Suprapubic skin (tissue), 4 donors: ENCODE measurements at places on chromosomes 1 and 21. TPM values are rescaled to one million over a fixed set of nuclear protein-coding genes. Genes with fewer than 3 reads are reported as not detected.

Gene FOXO6
- total RNA-seq, result 1.4 TPM

GRCh38 chr1:162391790-162392563 is 10.4 kb downstream of the C1orf226 start:
- DNase-seq, result no peak

- DNase-seq, result no peak
Measured at GRCh38 chr1:32798191-32798590, 19.0 kb downstream of the YARS1 start.

Gene CRP
- total RNA-seq, result 13.2 TPM

Gene OR2T29
- total RNA-seq, result not detected

Gene MRPL24
- total RNA-seq, result 33.6 TPM

DNA sequence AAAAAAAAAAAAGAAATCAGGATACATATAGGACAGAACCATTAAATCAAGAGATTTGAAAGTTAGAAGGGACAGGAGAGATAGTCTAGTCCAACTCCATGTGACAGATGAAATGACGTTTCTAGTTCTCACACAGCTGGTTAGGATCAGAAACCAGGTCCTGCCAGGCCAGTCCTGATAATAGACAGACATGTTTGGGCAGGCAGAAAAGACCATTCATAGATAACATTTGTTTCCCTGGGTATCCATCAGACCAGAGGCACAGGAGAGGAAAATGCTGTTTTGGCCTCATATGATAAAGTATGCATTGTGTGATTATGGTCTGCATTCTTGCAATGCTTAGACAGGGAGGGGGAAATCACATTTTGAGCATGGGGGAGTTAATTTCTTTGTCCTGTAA is 29.3 kb downstream of the ZBTB8B start:
- no peak for DNase-seq

Gene PTPN7
- total RNA-seq, result 0.42 TPM

DNA sequence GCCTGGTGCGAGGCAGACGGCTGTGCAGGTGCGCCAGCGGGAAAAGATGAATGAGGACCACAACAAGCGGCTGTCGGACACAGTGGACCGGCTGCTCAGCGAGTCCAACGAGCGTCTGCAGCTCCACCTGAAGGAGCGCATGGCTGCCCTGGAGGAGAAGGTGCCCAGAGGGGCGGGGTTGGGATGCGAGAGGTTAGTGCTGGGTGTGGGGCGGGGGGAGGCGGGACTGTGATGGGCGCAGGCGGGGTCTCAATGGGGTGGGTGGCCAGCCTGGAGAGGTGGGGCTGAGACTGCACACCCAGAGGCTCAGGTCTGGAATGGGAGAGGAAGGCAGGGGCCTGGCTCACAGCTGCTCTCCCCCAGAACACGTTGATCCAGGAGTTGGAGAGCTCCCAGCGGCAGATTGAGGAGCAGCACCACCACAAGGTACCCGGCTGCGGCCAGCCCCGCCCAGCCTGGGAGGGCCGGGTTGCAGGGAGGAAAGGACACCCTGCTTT is 22.3 kb downstream of the PPFIA4 start:
- no peak for DNase-seq

Gene OR2L5
- not detected for total RNA-seq

Gene OR2T2
- total RNA-seq, result not detected

DNA sequence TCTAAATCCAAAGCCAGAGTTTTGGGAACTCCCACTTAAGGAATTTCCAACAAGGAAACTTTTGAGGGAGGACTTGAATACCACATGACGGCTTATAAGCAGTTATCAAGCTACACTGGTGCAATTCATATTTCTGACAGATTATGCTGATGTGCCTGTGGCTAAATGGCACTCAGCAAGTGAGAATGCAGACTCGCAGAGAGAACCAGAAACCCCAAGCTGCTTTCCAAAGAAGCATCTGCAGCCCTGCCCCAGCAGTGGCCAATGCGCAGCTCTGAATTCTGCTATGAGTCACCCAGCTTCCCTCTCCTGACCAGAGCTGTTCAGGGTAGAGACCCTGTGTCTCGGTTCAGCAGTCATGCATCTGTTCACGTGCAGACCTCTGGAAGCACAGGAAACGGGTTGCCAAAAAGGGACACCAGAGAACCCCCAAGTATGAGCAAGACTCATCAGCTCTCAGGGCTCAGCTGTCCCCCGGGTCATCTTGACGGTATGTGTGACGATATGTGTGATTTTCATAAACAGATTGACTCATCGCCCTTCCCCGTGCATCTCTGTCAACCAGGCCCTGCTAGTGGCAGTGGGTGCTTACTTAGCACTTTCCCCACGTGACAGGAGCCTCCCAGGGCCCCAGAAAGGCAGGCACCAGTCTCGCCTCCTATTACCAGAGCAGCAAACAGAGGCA is 76.3 kb downstream of the ITPKB start:
- DNase-seq, result peak; percentile 94

DNA sequence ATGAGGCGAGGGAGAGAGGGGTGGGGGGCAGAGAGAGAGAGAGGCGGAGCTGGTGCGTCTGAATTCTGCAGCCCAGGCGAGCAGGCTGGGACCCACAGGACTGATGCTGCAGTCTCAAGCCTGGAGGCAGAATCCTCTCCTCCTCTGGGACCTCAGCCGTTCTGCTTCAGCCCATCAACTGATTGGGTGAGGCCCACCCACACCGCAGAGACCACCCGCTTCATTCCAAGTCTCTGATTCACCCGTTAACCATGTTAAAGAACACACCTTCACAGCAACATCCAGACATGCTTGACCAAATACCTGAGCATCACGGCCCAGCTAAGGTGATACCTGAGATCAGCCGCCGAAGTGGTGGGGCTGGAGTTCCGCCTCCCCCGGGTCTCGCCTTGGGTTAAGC is 147.8 kb downstream of the NPHP4 start:
- DNase-seq, result no peak

Gene PDZK1IP1
- 144 TPM for total RNA-seq

- DNase-seq, result no peak
Measured at GRCh38 chr1:39295901-39296300, 91.4 kb downstream of the MACF1 start.

- DNase-seq, result no peak
Measured at GRCh38 chr1:18599086-18599485, 31.6 kb upstream of the PAX7 start.

DNA sequence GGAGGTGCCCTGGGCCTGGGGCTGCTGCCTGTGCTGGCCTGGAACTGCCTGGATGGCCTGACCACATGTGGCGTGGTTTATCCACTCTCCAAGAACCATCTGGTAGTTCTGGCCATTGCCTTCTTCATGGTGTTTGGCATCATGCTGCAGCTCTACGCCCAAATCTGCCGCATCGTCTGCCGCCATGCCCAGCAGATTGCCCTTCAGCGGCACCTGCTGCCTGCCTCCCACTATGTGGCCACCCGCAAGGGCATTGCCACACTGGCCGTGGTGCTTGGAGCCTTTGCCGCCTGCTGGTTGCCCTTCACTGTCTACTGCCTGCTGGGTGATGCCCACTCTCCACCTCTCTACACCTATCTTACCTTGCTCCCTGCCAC is 1.8 kb downstream of the GPR3 start:
- no peak for DNase-seq

- DNase-seq, result no peak
Measured at GRCh38 chr1:10507111-10507879, 32.5 kb downstream of the PEX14 start.

- DNase-seq, result no peak
Measured at GRCh38 chr1:155198547-155198906, 9.2 kb downstream of the THBS3 start.

DNA sequence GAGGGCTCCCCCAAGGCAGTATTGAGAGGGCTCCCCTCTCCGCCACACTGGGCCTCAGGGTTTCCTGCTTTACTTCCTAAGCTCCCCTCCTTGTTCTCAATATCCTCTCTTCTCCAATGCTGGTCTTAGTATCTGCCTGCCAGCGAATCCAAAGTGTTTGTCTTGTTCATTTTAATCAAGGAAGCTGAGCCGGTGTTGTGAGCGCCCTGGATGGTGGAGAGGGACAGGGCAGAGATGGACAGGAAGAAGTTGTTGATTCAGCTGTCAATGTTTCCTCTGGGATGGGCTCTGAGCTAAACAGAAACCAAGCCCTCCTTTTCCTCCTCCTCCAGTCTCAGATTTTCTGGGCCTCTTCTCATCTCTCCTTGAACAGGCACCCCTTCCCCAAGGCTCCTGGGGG is 5.4 kb downstream of the OLFML3 start:
- DNase-seq, result no peak

Gene LDLRAD1
- not detected for total RNA-seq

DNA sequence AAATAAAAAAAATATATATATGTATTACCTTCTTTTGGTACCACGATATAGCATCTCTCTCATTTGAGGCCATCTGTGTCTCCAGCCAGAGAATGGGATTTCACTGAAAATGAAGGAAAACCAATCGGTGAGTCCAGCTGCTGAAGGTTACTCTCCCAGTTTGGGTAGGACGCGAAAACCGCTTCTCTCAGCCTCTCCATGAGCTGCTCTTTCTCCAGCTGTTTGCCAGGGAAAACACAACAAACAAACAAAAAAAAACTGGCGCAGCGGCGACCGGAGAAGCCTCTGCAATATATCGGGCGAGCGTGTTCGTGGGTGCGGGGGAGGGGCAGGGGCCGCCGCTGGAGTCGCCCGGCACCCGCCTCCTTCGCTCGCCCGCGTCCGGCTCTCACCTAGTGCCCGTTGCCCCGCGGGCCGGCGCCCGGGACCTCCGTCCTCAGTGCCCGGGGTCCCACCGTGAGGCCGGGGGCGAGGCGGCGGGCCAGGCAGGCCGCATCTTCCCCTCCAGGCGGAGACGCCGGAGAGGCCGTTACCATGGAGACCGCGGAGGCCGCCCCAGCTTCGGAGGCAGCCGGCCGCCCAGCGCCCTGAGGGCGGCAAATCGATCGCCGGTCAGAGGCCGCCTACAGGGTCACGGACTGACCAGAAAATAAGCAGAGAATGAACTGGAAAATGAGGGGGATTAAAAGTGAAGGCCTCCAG is 504 bp downstream of the PHTF1 start:
- DNase-seq, result peak; percentile 84

Gene TMCO4
- 14.7 TPM for total RNA-seq

DNA sequence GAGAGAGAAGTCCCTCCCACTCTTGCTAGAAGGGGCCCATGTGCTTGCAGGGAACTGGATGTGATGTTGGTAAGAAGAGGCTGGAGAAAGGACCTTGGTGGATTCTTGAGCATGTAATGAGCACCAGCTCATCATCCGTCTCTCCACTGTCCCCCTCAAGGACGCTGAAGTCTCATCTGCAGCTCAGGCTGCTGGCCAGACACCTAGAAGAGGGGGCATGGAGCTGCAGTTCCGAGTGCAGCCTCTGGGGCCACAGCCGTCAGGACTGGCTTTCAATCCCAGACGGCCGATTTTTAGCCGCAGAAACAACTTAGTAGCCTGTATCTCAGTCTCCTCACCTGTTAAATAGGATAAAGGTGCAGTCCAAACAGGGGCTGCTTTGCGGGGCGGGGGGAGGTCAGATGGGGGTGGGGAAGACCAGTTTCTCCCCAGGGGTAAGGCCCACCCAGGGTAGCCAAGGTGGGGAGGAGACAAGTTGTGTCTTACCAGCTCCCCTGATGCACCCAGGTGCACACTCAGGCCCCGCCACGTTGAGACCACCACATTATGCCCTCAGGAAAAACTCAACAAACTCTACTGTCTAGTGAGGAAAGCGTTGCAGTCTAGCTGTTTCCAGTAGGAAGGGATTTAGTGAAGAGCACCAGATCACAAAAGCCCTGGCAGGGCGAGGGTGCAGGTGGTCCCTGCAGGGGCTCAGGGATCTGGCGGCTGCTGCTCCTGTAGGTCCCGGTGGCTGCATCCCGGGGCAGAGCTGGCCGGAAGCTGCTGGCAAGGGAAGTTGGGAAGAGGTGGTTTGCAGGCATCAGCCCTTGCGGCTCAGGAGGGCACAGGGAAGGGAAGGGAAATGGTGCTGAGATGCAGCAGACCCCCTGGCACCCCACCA is 29.5 kb downstream of the LDLRAP1 start:
- DNase-seq, result no peak

DNA sequence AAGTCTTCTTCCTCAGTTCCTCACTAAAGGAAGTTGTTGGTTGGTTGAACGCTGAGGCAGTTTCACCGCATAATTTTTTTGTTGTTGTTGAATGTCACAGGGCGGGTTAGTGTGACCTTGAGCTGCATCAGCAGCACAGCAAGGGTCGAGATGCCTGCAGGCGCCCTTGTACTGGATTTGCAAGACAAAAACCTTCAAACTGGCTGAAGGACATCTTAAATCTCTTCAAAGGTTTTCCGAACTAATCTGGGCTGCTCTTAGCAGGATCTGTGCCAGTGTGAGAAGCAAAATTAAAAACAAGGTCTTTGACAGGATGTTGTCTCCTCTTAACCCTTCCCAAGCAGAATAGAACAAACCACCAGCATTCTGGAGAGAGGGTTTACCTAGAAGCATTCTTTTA is 59.4 kb downstream of the NRIP1 start:
- DNase-seq, result no peak

Gene MTMR11
- total RNA-seq, result 40.3 TPM

- DNase-seq, result no peak
Measured at GRCh38 chr1:202964791-202965410, 2.2 kb downstream of the CYB5R1 start.

DNA sequence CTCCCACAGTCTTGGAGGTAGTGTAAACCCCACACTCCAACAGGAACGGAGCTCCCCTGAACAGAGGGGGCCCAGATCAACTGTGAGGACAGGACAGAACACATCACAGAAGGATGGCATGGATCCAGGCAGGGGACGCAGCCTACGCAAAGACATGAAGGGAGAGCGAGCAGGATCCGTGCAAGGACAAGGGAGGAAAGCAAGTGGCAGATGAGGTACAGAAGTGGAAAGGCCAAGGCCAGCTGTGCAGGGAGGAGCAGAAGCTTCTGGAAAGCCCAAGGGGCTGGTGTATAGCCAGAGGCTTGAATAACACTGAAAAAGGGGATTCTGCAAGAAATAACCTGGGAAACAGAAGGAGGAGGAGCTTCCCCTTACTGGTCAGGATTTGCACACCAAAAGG is 81.2 kb downstream of the SIPA1L2 start:
- no peak for DNase-seq

DNA sequence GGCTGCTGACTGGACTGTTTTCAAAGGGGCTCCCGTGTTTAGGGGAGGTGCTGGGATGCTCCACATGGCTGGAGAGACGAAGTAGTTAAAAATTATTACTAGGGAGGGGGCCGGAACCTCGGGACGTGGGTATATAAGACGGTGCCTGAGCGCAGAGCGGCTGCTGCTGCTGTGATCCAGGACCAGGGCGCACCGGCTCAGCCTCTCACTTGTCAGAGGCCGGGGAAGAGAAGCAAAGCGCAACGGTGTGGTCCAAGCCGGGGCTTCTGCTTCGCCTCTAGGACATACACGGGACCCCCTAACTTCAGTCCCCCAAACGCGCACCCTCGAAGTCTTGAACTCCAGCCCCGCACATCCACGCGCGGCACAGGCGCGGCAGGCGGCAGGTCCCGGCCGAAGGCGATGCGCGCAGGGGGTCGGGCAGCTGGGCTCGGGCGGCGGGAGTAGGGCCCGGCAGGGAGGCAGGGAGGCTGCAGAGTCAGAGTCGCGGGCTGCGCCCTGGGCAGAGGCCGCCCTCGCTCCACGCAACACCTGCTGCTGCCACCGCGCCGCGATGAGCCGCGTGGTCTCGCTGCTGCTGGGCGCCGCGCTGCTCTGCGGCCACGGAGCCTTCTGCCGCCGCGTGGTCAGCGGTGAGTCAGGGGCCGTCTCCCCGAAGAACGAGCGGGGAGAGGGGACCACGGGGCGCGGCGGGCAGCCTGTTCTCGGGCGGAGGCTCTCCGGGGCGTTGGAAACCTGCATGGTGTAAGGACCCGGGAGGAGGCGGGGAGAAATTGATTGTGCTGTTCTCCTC is at the start of gene CHODL:
TSS of gene CHODL (plus strand) at position 163 of the 793 bp plus-strand sequence. CDS start at position 554, 391 bp downstream.
- no peak for DNase-seq

GRCh38 chr1:115842948-115843347 is 2.0 kb upstream of the NHLH2 start:
- no peak for DNase-seq

GRCh38 chr21:42777757-42778344 is 101.5 kb downstream of the WDR4 start:
- DNase-seq, result no peak
